Activated CD8-positive, alpha-beta memory T cell treated with anti-CD3 and anti-CD28 coated beads for 4 hours (primary cell): ENCODE measurements at places on chromosomes 1 and 21.

- no peak for DNase-seq
Observed at GRCh38 chr1:172658871-172659453, at the start of gene FASLG. Gene FASLG (plus strand): TSS chr1:172659103. CDS start chr1:172659202, 99 bp downstream.

DNA sequence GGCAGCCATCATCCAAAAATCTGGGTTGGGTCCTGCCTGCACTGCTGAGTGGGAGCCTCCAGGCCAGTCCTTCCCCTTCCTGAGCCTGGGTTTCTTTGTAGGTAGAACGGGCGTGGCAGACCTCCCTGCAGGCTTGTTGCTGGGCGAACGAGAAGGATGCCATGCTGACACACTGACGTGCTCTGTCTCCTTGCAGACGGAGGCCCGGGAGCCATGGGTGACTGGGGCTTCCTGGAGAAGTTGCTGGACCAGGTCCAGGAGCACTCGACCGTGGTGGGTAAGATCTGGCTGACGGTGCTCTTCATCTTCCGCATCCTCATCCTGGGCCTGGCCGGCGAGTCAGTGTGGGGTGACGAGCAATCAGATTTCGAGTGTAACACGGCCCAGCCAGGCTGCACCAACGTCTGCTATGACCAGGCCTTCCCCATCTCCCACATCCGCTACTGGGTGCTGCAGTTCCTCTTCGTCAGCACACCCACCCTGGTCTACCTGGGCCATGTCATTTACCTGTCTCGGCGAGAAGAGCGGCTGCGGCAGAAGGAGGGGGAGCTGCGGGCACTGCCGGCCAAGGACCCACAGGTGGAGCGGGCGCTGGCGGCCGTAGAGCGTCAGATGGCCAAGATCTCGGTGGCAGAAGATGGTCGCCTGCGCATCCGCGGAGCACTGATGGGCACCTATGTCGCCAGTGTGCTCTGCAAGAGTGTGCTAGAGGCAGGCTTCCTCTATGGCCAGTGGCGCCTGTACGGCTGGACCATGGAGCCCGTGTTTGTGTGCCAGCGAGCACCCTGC lies 1.4 kb downstream of the GJA4 start:
- DNase-seq = no peak

- no peak for DNase-seq
Observed at GRCh38 chr1:33709783-33710718, 153.8 kb upstream of the HMGB4 start.

DNA sequence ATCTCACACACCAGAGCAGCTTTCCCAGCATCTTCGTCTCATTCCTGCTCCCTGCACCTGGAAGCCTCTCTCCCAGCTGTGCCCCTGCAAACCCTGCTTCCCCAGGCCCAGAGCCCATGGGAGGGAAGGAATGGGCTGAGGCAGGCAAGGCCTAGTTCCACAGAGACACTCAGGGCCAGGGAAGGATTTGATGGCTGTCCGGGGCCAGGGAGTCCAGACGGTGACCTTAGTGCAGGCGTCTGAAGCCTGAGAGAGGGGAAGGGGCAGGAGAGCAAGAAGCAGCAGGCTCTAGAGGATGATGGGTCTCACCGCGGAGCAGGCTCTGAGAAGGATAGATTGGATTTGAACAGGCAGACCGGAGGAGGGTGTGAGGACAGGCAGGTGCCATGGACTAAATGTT lies 22.2 kb upstream of the TNNI1 start:
- no peak for DNase-seq

- no peak for DNase-seq
Observed at GRCh38 chr1:247291161-247291560, 35.3 kb downstream of the VN1R5 start.

DNA sequence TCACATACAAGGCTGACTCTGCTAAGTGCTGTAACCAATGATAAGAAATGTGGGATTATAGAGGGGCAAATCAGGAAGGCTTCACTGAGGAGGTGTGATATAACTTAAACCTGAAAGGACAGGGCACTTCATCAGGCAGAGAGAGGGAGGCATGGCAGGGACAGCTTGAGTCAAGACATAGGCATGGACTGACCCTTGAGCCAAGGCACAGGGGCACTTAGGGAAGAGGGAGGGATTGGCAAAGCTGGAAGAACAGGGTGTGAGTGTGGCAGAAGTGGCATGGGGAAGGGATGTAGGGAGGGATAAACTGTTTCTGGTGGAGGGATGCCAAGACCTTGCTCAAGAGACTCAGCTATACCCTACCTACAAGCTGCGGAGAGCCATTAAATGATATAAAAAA lies 81.3 kb downstream of the PLXNA2 start:
- DNase-seq = no peak

GRCh38 chr1:11299225-11299574 lies 26.2 kb downstream of the UBIAD1 start:
- no peak for DNase-seq
